GM23248 (cell line): ENCODE measurements at places on chromosomes 2 and 18. TPM values are rescaled to one million over a fixed set of nuclear protein-coding genes. Genes with fewer than 3 reads are reported as not detected.

GRCh38 chr2:160613466-160614153 lies 120.0 kb upstream of the RBMS1 start:
- H3K4me1 ChIP-seq, result peaks cover 42% of the 10 kb centered on the region
- H3K27me3 ChIP-seq, result no peaks in the 10 kb centered on the region

DNA sequence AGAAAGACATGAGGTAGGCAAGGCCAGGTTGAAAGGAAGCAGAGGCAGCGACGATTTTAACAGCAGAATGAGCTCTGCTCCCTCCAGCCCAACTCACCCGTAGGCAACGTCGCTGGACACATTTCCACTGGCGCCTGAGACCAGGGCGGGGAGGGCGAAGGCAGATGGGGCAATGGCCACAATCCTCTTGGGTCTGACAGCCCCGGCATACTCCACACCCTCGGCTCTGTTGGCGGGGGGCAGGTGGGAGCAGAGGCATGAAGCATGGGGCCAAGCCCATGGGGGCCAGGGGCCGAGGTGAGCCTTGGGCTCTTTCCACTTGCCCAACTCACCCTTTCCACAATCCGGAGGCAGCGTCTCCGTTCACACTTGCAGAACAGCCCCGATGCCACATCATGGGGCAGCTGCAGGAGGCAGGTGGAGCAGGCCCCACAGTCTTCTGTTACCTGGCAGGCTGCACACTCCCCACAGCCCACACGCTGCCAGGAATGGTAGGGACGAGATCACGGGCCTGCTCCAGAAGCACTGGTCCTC lies 5.8 kb downstream of the MBD1 start:
- no peak overlapping the region for H3K27ac ChIP-seq
- H3K27me3 ChIP-seq, result no peaks in the 10 kb centered on the region
- DNase-seq, result no peak
- peaks cover 31% of the 10 kb centered on the region; the same call in 1 of the 2 replicates for H3K36me3 ChIP-seq

GRCh38 chr2:45040786-45041185 lies 31.5 kb upstream of the SIX2 start:
- no peak for DNase-seq
- no peaks in the 10 kb centered on the region for H3K4me1 ChIP-seq
- H3K36me3 ChIP-seq, result no peaks in the 10 kb centered on the region
- H3K4me3 ChIP-seq, result no peak overlapping the region
- H3K27ac ChIP-seq, result no peak overlapping the region

DNA sequence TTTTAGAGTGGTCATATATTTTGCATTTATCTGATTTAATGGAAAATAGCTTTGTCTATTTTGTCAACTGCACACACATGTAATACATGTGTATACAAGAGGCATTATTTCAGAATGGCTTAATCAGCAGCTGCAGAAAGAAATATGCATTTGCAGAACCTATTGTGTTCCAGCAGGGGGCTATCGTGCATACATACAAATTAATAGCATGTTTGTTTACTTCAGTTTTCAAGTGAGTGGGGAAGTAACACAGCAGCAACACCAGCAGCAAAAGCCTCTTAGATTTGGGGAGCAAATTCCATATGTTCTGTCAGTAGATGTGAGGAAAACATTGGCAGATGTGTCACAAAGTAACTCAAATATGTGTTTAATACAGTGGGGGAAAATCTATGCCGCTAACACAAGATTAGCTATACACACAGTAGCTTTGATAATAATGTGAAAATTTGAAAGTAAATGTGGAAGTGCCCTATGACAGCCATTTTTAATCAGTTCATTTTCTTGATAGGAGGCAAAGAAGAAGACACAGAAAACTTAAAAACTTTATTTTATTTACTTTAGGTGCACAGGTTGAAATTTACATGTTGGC lies 218.1 kb downstream of the WDR7 start:
- no peaks in the 10 kb centered on the region for H3K36me3 ChIP-seq
- no peak overlapping the region for H3K4me3 ChIP-seq
- no peaks in the 10 kb centered on the region for H3K4me1 ChIP-seq

- no peak overlapping the region for H3K4me3 ChIP-seq
- no peaks in the 10 kb centered on the region for H3K27me3 ChIP-seq
- H3K36me3 ChIP-seq, result no peaks in the 10 kb centered on the region
- H3K27ac ChIP-seq, result no peak overlapping the region
These were observed 18.6 kb upstream of the SKA1 start for GRCh38 chr18:50356036-50356945.

DNA sequence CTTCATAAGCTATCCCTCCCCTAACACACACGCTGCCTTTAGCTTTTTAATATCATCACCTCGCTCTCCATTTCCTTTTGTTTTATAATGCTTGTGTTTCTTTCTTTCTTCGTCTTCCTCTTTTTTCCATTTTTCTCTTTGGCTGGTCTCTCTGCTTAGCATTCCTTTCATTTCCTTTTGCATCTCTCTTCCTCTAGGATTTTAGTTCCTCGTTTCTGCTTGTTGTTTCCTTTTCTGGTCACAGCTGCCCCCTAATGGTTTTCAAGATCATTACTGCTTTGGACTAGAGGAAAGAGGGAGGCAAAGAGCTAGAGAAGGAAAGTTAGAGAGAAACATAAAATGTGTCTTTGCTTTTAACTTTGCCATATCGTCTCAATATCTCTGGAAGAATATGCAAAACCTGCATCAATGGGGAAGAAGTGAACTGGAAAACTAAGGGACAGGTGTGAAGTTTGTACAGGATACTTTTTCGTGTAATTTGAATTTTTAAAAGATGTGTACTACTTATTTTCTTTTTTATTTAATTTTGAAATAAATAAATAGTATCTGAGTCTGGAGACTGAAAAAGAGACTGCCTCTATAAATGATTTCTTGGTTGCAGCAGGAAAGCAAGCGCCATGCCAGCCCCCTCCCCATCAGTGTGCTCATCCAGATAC lies 6.3 kb upstream of the NRP2 start:
- H3K4me1 ChIP-seq, result 0 out of 2 replicates have a peak, but pooled peaks cover 8% of the 10 kb centered on the region
- no peak overlapping the region for H3K27ac ChIP-seq
- H3K36me3 ChIP-seq, result no peaks in the 10 kb centered on the region
- no peaks in the 10 kb centered on the region for H3K27me3 ChIP-seq

DNA sequence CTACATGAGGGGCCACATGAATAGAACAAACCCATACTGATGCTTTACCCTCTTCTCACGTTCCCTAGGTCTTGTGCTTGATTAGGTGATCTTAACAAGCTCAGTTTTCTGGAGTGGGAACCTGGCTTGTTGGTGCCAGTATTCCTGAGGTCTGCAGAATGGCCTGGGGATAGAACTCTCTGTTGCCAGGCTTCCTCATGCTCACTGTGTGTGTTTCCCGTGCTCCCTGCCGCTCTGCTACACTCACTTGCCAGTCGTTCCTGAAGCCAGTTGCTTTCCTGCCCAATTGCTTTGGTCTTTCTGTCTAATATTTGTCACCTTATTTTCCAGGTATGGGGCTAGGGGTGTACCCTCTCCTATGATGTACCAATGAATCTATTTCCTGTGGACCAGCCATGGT lies 2111.5 kb upstream of the PIK3C3 start:
- DNase-seq, result no peak

GRCh38 chr2:225025917-225026571 lies 16.2 kb downstream of the DOCK10 start:
- peak; percentile 77 for DNase-seq
- H3K27ac ChIP-seq, result peak overlapping the region; percentile 49
- H3K4me1 ChIP-seq, result peaks cover 21% of the 10 kb centered on the region
- H3K27me3 ChIP-seq, result no peaks in the 10 kb centered on the region
- H3K4me3 ChIP-seq, result no peak overlapping the region

DNA sequence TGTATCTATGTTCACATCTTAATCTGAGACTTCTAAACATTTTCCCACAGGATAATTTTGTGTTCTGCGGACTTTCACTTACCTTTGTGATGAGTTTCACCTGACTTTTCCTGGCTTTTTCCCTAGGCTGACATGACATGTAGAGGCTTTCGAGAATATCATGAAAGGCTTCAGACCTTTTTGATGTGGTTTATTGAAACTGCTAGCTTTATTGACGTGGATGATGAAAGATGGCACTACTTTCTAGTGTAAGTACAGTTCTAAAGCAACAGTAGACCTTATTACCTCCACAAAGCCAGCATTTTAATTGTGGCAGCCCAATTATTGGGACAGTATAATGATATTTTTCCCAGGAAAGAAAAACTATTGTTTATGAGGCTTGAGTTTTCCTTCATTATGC lies 34.1 kb upstream of the METAP1D start:
- no peak overlapping the region for H3K27ac ChIP-seq
- peaks cover 21% of the 10 kb centered on the region for H3K36me3 ChIP-seq
- no peak for DNase-seq
- no peaks in the 10 kb centered on the region for H3K27me3 ChIP-seq
- H3K4me3 ChIP-seq, result no peak overlapping the region
- H3K4me1 ChIP-seq, result peaks cover 3% of the 10 kb centered on the region; the same call in 1 of the 2 replicates

DNA sequence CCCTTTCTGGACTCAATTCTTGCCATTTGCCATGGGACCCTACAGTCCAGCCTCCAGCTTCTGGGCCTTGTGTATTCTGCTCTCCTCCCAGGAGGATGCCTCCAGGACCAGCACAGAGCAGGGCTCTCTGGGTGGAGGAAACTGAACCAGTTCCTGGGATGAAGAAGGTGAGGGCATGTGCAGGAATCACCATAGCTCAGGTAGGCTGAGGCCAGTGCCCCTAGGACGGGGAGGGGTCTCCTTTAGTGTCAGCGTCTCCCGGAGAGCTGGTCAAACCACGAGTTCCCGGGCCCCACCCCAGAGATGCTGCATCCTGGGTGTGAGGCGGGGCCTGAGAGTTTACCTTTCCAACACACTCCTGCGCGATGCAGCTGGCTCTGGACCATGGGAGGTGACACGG lies 5.8 kb upstream of the PRELID3A start:
- no peak overlapping the region for H3K27ac ChIP-seq
- no peaks in the 10 kb centered on the region for H3K36me3 ChIP-seq
- H3K4me3 ChIP-seq, result no peak overlapping the region
- DNase-seq, result no peak
- no peaks in the 10 kb centered on the region for H3K27me3 ChIP-seq
- peaks cover 16% of the 10 kb centered on the region for H3K4me1 ChIP-seq

DNA sequence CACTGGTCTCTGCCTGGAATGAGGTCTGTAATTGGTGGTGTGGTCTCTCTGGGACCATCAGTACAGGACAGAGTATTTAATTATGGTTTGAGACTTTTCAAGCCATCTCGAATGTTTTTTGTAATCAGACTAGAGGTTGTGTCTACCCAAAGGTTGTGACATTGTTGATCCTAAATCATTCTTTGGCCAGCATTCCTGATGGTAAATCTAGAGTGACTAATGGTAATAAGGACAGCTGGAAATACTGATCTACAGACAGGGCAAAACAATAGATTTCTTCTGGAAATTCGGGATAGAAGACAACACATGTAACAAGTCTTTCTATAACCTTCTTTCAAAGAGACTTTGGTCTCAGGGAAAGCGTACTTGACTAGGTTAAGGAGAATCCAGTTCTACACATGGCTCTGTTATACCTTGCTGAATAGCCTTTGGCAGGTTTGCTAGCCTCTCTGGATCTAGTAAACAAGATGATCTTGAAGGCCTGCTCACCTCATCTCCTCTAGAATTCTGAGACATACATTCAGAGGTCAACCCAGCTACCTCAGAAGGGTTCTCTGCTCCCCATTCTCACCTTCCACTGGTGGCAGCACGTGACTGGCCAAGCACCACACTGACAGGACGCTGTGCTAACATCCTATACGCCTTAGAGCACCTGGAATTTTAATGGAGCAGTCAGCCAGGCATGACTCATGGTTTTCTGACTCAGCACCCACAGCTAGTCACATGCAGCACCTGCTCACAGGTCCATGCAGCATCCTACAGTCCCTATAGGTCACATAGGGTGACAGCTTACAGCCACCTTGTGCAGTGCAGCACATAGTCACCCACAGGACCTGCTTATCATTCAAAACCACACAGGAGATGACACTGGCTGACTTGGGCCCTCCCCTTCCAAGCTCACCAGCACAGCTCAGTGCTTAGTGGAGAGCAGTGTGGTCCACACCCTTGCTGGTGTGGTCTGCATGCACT lies 12.2 kb downstream of the PLB1 start:
- H3K4me1 ChIP-seq, result no peaks in the 10 kb centered on the region
- no peaks in the 10 kb centered on the region for H3K36me3 ChIP-seq
- peaks cover 7% of the 10 kb centered on the region for H3K27me3 ChIP-seq
- no peak for DNase-seq
- no peak overlapping the region for H3K4me3 ChIP-seq
- H3K27ac ChIP-seq, result no peak overlapping the region

- H3K4me1 ChIP-seq, result peaks cover 50% of the 10 kb centered on the region
- no peak overlapping the region for H3K27ac ChIP-seq
- H3K4me3 ChIP-seq, result no peak overlapping the region
- no peaks in the 10 kb centered on the region for H3K27me3 ChIP-seq
- DNase-seq, result no peak
- H3K36me3 ChIP-seq, result no peaks in the 10 kb centered on the region
These were observed 50.9 kb upstream of the PLB1 start for GRCh38 chr2:28444956-28445355.

GRCh38 chr2:102131564-102131963 lies 11.0 kb upstream of the IL1R1 start:
- H3K27me3 ChIP-seq, result no peaks in the 10 kb centered on the region
- no peak for DNase-seq

- H3K36me3 ChIP-seq, result no peaks in the 10 kb centered on the region
- peaks cover 16% of the 10 kb centered on the region for H3K4me1 ChIP-seq
- peak overlapping the region; percentile 10; the same call in 1 of the 2 replicates for H3K27ac ChIP-seq
- DNase-seq, result peak; percentile 41
These were observed 16.2 kb downstream of the EML4 start for GRCh38 chr2:42185220-42185921.

- peak overlapping the region; percentile 66 for H3K4me3 ChIP-seq
- peaks cover 42% of the 10 kb centered on the region for H3K4me1 ChIP-seq
- no peaks in the 10 kb centered on the region for H3K27me3 ChIP-seq
- no peaks in the 10 kb centered on the region for H3K36me3 ChIP-seq
- DNase-seq, result peak; percentile 83
These were observed 182.6 kb upstream of the HAAO start for GRCh38 chr2:42974721-42975717.

DNA sequence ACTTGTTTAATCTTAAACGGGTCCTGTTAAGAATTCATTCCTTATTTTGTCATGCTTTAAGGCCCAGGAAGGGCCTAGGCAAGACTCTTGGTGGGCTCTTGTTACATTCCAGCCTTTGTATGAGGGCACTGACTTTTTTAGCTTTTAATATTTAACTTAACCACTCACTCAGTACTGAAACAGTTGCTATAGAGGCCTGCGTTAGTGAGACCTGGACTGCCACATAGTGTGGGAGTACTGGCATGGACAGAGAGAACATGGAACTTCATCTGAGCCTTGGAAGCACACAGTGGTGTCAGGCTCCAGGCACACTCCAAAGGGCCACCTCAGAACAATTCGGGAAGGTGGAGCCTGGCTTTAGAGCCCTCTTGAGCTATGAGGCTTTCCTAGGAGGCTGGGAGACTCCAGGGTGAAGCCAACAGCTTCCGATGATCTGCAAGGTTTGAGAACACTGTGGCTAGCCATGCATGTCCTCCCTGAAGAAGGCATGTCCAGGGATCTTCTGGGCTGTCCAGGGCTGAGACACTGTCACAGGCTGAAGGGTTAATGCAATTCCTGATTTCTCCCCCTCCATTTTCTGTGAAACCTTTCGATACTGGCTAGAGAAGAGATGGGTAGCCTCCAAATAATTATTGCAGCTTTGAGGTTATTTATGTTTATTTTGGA lies 155.4 kb upstream of the ACAA2 start:
- no peak overlapping the region for H3K27ac ChIP-seq
- H3K36me3 ChIP-seq, result no peaks in the 10 kb centered on the region
- H3K4me1 ChIP-seq, result no peaks in the 10 kb centered on the region
- no peak overlapping the region for H3K4me3 ChIP-seq
- H3K27me3 ChIP-seq, result peaks cover 5% of the 10 kb centered on the region

The B4GALT6 gene
- 2.4 and 2.8 TPM in 2 replicates for total RNA-seq

The CNDP1 gene
- total RNA-seq, result not detected in 2 replicates

The ACMSD gene
- total RNA-seq, result not detected in 2 replicates

The POTEE gene
- total RNA-seq, result not detected in 2 replicates

The SERPINB7 gene
- total RNA-seq, result 12.2 and 18.6 TPM in 2 replicates

The AQP12B gene
- total RNA-seq, result not detected in 2 replicates

The CD28 gene
- total RNA-seq, result 0.11 TPM in 1 of 2 replicates, not detected in the other

The DNER gene
- 0.65 TPM in 1 of 2 replicates, not detected in the other for total RNA-seq

The RGPD8 gene
- 11.6 and 16.8 TPM in 2 replicates for total RNA-seq

The CNTNAP5 gene
- not detected in 2 replicates for total RNA-seq
